Pancreas (tissue), 10 donors: ENCODE measurements at places on chromosomes 1 and 21.

- no peak overlapping the region for H3K27ac ChIP-seq
- no peaks in the 10 kb centered on the region for H3K27me3 ChIP-seq
- H3K4me1 ChIP-seq, result no peaks in the 10 kb centered on the region
These were observed 1.7 kb upstream of the C1orf185 start for GRCh38 chr1:51100264-51100880.

DNA sequence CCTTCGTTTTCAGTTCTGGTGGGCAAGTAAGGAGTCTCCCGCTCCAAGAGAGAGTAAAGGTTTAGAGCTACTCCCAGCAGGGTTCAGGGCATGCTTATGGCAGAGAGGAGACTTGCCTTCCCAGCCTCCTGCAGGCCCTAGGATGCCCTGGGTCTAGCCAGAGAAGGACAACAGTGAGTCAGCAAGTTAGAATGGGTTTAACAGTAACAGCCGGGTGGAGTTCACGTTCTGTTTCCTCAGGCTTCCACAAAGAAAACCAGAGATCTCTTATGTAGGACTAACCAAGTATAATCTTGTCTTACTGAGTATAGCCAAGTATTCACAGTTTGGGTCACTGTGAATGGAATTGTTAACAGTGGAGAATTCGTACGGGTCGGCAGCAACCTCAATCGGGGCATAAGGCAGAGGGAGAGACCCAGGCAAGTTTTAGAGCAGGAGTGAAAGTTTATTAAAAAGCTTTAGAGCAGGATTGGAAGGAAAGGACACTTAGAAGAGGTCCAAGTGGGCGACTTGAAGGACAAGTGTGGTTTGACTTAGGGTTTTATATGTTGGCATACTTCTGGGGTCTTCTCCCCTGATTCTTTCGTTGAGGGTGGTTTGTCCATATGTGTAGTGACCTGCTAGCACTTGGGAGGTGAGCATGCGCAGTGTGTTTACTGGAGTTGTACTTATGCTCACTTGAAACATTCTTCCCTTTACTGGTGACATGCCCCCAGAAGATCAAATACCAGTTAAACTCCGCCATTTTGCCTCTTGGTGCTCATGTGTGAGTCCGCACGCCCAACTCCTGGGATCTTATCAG lies 4.5 kb downstream of the OVAAL start:
- no peak overlapping the region for H3K27ac ChIP-seq
- H3K4me1 ChIP-seq, result no peaks in the 10 kb centered on the region
- no peak overlapping the region for H3K4me3 ChIP-seq
- H3K36me3 ChIP-seq, result no peaks in the 10 kb centered on the region
- no peak for DNase-seq

- no peaks in the 10 kb centered on the region for H3K4me1 ChIP-seq
- H3K27ac ChIP-seq, result no peak overlapping the region
- peaks cover 46% of the 10 kb centered on the region for H3K36me3 ChIP-seq
- no peak overlapping the region for H3K4me3 ChIP-seq
- no peaks in the 10 kb centered on the region for H3K27me3 ChIP-seq
These were observed 11.5 kb downstream of the ACADM start for GRCh38 chr1:75736016-75736415.

DNA sequence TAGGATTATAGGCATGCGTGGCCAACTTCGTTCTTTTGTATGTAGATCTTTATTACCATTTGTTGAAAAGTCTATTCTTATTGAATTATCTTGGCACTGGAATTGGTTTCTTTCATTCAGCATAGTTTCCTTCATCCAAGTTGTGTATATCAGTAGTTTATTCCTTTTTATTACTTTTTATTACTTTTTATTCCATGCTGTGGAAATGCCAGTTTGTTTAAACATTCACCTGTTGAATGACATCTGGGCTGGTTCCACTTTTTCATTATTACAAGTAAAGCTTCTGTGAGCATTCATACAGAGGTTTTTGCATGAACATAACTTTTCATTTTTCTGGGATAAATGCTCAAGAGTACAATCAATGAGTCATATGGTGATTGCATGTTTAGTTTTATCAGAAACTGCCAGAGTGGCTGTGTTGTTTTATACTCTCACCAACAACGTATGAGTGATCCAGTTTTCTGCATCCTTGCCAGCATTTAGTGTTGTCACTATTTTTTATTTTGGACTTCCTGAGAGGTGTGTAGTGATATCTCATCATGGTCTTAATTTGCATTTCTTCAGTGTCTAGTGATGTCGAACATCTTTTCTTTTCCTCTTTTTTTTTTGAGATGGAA lies 28.6 kb downstream of the PTPRU start:
- H3K27ac ChIP-seq, result no peak overlapping the region
- H3K27me3 ChIP-seq, result no peaks in the 10 kb centered on the region
- DNase-seq, result no peak

DNA sequence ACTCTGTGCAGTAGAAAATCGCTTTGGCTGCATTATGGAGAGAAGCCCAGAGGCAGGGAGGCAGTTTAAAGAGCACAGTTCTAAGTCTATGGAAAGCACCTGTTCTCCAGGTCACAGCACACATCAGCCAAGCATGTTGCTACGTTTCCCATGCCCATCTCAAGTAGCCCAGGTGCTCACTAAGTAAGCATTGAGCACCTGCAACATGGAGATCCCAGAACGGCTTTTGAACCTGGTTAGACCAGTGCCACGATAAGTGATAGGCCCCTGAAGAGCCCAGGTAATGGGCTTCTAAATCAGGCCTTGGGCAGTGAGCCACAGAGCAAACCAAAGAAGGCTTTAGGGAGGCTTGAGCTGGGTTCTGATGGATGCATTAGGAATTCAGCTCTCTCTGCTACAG lies 186.2 kb downstream of the C1orf94 start:
- H3K27me3 ChIP-seq, result no peaks in the 10 kb centered on the region
- H3K4me1 ChIP-seq, result no peaks in the 10 kb centered on the region
- no peaks in the 10 kb centered on the region for H3K36me3 ChIP-seq
- DNase-seq, result no peak

DNA sequence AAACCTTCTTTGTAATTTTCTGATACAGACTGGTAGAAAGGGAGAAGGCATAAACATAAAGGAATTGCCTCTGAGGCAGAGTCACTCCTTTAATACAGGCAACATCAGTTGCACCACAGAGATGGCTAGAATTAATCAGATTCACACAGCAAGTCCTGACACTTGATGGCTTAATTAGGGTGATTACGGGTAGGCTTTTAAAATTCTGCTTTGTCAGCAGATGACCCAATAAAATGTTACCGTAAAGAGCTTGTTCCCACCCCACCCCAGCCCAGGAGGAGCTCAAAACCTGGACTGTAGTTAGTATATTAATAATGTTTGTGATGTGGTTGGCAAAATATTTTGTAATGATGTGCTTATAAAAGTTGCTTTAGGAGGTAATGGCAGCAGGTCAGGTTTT lies 9.3 kb upstream of the BTG3 start:
- DNase-seq, result no peak
- no peak overlapping the region for H3K27ac ChIP-seq
- no peak overlapping the region for H3K4me3 ChIP-seq
- no peaks in the 10 kb centered on the region for H3K36me3 ChIP-seq
- no peaks in the 10 kb centered on the region for H3K4me1 ChIP-seq

DNA sequence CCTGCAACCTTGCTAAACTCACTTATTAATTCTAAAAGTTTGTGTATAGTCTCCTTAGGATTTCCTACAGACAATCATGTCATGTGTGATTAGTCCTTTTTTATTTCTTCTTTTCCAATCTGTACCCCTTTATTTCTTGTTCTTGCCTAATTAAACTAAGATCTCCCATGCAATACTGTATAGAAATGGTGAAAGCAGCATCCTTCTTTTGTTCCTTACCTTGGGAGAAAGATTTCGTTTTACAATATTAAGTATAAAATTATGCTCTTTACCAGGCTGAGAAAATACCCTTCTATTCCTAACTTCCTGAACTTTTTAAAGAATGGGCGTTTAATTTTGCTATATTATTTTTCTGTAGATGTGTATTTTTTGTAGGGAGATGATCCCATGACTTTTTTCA lies 7.6 kb upstream of the COL18A1 start:
- H3K36me3 ChIP-seq, result no peaks in the 10 kb centered on the region
- H3K4me3 ChIP-seq, result no peak overlapping the region
- H3K4me1 ChIP-seq, result no peaks in the 10 kb centered on the region
- H3K27ac ChIP-seq, result no peak overlapping the region

GRCh38 chr1:35844826-35845225 lies 37.0 kb downstream of the AGO4 start:
- no peaks in the 10 kb centered on the region for H3K4me1 ChIP-seq
- no peaks in the 10 kb centered on the region for H3K36me3 ChIP-seq
- DNase-seq, result no peak
- no peaks in the 10 kb centered on the region for H3K27me3 ChIP-seq
- no peak overlapping the region for H3K4me3 ChIP-seq
- no peak overlapping the region for H3K27ac ChIP-seq

DNA sequence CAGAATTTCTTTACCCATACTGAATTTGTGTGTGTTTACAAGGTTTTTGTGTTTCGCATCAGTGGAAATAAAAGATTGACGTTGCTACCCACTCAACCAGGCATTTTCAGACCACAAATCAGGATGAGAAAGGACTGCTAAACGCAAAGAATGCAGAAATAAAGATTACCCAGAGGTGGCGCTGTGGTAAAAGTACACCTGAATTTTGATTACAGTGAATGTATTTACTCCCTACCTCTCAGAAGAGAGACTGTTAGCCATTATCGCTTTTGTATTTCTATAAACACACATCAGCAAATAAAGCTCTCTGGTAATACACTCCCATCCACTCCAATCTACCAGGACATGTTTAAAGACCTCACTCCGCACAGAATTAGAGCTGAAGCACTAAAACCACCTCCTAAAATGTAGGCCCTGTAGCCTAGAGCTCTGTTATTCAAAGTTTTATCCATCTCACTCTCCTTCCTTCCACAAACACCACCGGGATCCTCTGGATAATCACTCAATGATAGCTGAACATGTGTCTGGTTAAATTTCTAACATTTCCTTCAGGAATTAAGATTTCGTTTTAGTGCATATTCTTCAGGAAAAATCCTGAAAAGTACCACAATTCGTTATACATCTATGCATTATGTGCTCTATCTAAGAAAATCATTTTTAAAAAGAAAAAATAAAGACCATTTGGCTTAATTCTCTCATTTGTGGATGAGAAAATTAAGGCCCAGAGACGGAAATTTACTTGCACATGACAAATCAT lies 2.5 kb upstream of the LMO4 start:
- H3K4me3 ChIP-seq, result no peak overlapping the region
- H3K36me3 ChIP-seq, result no peaks in the 10 kb centered on the region
- DNase-seq, result no peak
- H3K4me1 ChIP-seq, result peaks cover 6% of the 10 kb centered on the region
- no peak overlapping the region for H3K27ac ChIP-seq

DNA sequence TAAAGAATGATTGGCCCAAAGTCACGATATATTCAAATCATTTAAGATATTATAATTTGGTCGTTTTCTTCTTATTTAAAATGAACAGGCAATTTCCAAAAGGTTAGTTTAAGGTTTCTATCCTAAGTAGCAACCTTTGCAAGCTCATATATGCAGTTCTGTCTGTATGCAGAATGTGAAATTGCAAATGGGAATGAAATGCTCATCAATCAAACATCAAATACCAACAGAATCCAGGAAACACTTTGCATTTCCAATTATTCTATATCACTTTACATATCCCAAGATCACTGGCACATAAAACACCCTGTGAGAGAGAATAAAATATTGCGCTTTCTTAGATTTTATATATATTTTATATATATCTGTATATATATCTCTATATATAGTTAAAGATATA lies 237.3 kb downstream of the NRIP1 start:
- DNase-seq, result no peak
- H3K27ac ChIP-seq, result no peak overlapping the region
- H3K27me3 ChIP-seq, result no peaks in the 10 kb centered on the region
- H3K36me3 ChIP-seq, result no peaks in the 10 kb centered on the region

GRCh38 chr1:16164213-16165072 lies 8.6 kb upstream of the EPHA2 start:
- no peaks in the 10 kb centered on the region for H3K27me3 ChIP-seq
- H3K27ac ChIP-seq, result no peak overlapping the region
- DNase-seq, result no peak
- H3K4me3 ChIP-seq, result no peak overlapping the region

- H3K27me3 ChIP-seq, result no peaks in the 10 kb centered on the region
- no peak for DNase-seq
- H3K27ac ChIP-seq, result no peak overlapping the region
These were observed 70.2 kb downstream of the COP1 start for GRCh38 chr1:176136891-176137290.
